Upper lobe of left lung (tissue), 6 donors: ENCODE measurements at places on chromosomes 4 and X. TPM values are rescaled to one million over a fixed set of nuclear protein-coding genes. Genes with fewer than 3 reads are reported as not detected.
A peak's percentile ranks its signal among the peaks of the same experiment; 100 is the strongest.

DNA sequence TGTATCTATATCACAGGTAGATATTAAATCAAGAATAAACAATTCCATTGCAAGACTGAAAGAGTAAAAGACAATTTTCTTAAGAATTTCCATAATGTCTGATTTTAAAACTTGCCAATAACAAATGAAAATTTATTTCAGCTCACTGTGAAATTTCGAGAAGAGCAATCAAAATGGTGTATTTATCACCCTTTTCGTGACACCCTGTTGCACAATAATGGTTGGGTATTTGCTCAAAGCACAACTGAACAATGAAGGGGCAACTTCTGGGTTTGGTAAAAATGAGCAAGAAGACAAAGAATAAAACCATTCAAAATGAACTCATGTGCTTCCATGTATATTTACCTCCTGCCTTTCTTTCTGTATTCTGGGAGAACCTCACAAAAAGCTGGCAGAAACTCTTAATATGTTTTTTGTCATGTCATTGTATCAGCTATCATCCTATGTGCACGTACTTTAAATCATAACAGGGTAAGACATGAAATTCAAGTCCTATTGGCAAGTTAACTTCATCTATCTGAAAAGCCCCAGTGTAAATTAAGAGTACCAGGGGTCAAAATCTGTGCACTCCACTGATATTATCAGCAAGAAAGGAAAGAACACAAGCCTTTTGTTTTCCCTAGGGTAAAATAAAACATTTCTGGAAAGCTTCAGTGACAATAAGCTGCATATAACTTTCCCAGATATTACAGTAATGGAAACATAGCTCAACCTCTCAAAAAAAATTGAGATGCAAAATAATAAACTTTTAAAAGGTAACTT, 126.9 kb upstream of the CBR4 start:
- H3K27ac ChIP-seq, result no peak overlapping the region
- H3K4me1 ChIP-seq, result peaks cover 14% of the 10 kb centered on the region
- no peak overlapping the region for H3K4me3 ChIP-seq
- no peaks in the 10 kb centered on the region for H3K27me3 ChIP-seq
- DNase-seq, result no peak

DNA sequence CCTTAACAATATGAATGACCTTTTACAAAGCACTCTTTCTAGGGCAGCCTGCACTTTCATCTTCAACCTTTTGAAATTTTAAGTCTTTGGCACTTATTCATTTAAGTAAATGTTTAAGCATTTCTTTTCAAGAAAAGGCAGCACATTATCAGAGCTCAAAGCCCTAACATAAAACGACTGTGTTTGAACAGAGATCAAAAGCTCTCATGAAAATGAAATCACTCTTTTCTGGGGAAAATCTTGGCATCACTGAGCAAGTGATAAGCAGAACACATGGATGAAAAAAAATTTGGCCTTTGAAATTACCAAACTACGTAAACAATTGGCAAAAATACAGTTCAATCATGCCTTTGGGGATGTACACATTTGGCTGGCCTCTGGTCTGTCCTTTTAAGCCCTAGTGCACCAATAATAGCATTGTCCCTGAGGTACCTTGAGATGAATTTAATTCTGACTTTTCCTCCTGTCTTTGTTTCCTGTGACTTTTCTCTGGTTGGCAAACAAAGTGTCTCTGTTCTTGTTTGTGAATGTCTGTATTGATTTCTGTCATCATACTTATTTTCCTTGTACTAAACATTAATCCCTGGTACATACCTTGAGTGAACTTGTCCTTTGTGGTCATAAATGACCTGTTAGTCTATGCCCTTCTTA, 12.9 kb upstream of the ODAM start:
- no peak for DNase-seq
- H3K4me3 ChIP-seq, result no peak overlapping the region
- no peaks in the 10 kb centered on the region for H3K4me1 ChIP-seq
- no peak overlapping the region for H3K27ac ChIP-seq
- no peaks in the 10 kb centered on the region for H3K27me3 ChIP-seq

DNA sequence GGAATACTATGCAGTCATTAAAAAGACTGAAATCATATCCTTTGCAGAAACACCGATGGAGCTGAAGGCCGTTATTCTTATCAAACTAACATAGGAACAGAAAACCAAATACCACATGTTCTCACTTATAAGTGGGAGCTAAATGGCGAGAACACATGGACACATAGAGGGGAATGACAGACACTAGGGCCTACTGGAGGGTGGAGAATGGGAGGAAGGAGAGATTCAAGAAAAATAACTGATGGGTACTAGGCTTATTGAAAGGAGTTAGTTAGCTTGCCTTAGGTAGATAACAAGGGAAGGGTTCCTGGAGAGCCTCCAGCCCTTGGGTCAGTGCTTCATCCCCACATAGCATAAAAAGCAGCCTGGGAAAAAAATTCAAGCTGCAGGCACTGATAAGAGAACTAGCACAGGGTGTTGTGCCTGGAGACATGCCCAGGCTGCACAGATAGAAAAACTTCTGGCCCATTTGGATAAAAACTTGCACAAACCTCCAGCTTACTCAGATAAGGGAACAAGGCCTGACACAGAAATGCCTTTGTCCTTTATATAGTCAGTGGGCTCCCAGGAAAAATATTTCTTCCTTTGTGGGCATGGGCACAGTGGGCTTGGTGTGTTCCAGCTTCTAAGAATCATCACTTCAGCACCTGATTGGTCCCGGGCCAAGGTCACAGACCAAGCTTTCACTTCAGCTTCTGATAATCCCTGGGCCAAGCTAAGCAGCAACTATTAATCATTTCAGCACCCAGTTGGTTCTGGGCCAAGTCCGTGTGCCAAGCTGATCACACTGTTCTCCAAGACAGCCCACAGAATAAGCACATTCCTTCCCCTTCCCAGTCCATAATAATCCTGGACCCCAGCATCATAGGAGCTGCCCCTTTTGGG, 23.1 kb upstream of the PWWP3B start:
- no peak overlapping the region for H3K27ac ChIP-seq
- no peak for DNase-seq
- no peaks in the 10 kb centered on the region for H3K27me3 ChIP-seq
- no peaks in the 10 kb centered on the region for H3K36me3 ChIP-seq

The TMEM150C gene
- 5.2 TPM for total RNA-seq

GRCh38 chr4:182453830-182454229, 210.6 kb downstream of the TENM3 start:
- H3K4me3 ChIP-seq, result no peak overlapping the region
- peaks cover 9% of the 10 kb centered on the region for H3K4me1 ChIP-seq
- no peak for DNase-seq

GRCh38 chrX:45900766-45901615, 644.2 kb downstream of the ZNF674 start:
- H3K36me3 ChIP-seq, result no peaks in the 10 kb centered on the region
- no peaks in the 10 kb centered on the region for H3K27me3 ChIP-seq
- H3K4me3 ChIP-seq, result no peak overlapping the region
- H3K27ac ChIP-seq, result no peak overlapping the region
- DNase-seq, result no peak

DNA sequence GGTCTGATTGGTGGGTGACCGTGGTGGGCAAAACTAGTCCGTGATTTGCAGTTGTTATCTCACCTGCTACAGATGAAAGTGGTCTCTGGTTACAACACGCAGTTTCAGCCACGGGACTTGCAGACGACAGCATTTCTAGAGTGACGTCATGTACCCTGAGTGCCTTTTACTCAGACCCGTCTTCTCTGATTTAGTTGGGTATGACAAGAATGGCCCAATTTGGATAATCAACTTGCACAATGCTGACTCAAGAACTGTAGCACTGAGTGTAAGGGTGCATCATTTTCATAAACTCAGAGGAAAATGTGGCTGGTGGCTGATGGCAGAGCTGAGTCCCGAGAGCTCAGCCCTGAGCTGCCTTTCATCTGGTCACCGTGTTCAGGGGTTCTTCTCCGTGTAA, 281.4 kb upstream of the FRG1 start:
- H3K27me3 ChIP-seq, result no peaks in the 10 kb centered on the region
- H3K27ac ChIP-seq, result peak overlapping the region; percentile 46

GRCh38 chr4:168208957-168209614, 109.5 kb downstream of the DDX60 start:
- DNase-seq, result no peak
- no peaks in the 10 kb centered on the region for H3K4me1 ChIP-seq
- H3K27ac ChIP-seq, result no peak overlapping the region
- no peaks in the 10 kb centered on the region for H3K27me3 ChIP-seq

GRCh38 chr4:146237092-146237491, 22.8 kb downstream of the REELD1 start:
- H3K4me1 ChIP-seq, result peaks cover 42% of the 10 kb centered on the region
- peak overlapping the region; percentile 87 for H3K27ac ChIP-seq
- H3K4me3 ChIP-seq, result no peak overlapping the region

DNA sequence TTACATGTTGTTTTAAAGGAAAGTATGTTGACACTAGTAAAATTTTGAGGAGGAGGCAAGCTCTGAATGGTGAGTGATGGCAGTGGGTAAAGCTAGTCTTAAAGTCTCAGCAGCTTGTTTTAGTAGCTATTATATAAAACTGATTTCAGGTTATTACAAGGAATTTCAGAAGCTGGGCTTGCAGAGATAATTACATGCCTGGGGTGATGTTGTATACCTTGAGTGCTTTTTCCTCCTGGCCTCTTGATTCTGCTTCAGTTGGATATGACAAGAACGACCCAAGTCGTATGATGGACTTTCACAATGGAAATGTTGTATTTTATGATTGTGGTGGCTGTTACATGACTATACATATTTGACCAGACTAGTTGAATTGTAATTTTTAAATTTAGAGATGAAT, 175.5 kb upstream of the ADGRL3 start:
- no peak for DNase-seq
- no peaks in the 10 kb centered on the region for H3K27me3 ChIP-seq
- no peak overlapping the region for H3K4me3 ChIP-seq
- H3K4me1 ChIP-seq, result no peaks in the 10 kb centered on the region

GRCh38 chr4:65651031-65651430, 19.3 kb downstream of the EPHA5 start:
- H3K4me3 ChIP-seq, result no peak overlapping the region
- H3K4me1 ChIP-seq, result no peaks in the 10 kb centered on the region
- no peaks in the 10 kb centered on the region for H3K27me3 ChIP-seq
- H3K36me3 ChIP-seq, result no peaks in the 10 kb centered on the region
- H3K27ac ChIP-seq, result no peak overlapping the region
- no peak for DNase-seq

The SYTL4 gene
- 26.2 TPM for total RNA-seq

The F11 gene
- total RNA-seq, result 39.8 TPM

The ZNF81 gene
- 8.2 TPM for total RNA-seq

DNA sequence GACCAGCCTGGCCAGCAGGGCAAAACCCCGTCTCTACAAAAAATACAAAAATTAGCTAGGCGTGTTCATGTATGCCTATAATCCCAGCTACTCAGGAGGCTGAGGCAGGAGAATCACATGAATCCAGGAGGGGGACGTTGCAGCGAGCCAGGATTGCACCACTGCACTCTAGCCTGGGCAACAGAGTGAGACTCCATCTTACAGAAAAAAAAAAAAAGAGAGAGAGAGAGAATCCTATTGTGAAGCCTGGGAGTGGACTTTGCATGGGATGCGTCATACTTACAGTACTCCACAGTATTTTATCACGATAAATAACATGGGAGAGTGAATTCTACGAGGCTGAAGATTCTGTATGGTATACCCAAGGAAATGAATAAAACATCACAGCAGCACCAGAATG, 139.6 kb downstream of the AASDH start:
- H3K4me1 ChIP-seq, result no peaks in the 10 kb centered on the region
- no peak overlapping the region for H3K27ac ChIP-seq
- no peak for DNase-seq

- no peak overlapping the region for H3K27ac ChIP-seq
- no peaks in the 10 kb centered on the region for H3K4me1 ChIP-seq
- no peaks in the 10 kb centered on the region for H3K27me3 ChIP-seq
Observed at GRCh38 chrX:30971774-30972603, 82.9 kb upstream of the TAB3 start.

GRCh38 chr4:25258980-25259578, 25.2 kb downstream of the PI4K2B start:
- no peaks in the 10 kb centered on the region for H3K27me3 ChIP-seq
- peaks cover 12% of the 10 kb centered on the region for H3K36me3 ChIP-seq
- H3K27ac ChIP-seq, result no peak overlapping the region
- no peak overlapping the region for H3K4me3 ChIP-seq
- no peak for DNase-seq

The ABCG2 gene
- 6.8 TPM for total RNA-seq

The ANTXR2 gene
- 61.0 TPM for total RNA-seq

GRCh38 chrX:136171420-136171819, 24.1 kb downstream of the FHL1 start:
- H3K4me1 ChIP-seq, result peaks cover 8% of the 10 kb centered on the region
- H3K36me3 ChIP-seq, result no peaks in the 10 kb centered on the region
- H3K27ac ChIP-seq, result no peak overlapping the region
- H3K4me3 ChIP-seq, result no peak overlapping the region
- no peaks in the 10 kb centered on the region for H3K27me3 ChIP-seq

The SLC49A3 gene
- total RNA-seq, result 65.0 TPM

GRCh38 chr4:52939739-52940138, 77.6 kb downstream of the RASL11B start:
- no peak overlapping the region for H3K4me3 ChIP-seq
- H3K36me3 ChIP-seq, result no peaks in the 10 kb centered on the region
- H3K27ac ChIP-seq, result no peak overlapping the region
- no peak for DNase-seq

- H3K27ac ChIP-seq, result no peak overlapping the region
- no peaks in the 10 kb centered on the region for H3K27me3 ChIP-seq
- no peak for DNase-seq
- H3K4me3 ChIP-seq, result no peak overlapping the region
- H3K4me1 ChIP-seq, result no peaks in the 10 kb centered on the region
- no peaks in the 10 kb centered on the region for H3K36me3 ChIP-seq
Observed at GRCh38 chr4:87804871-87805270, 5.5 kb downstream of the IBSP start.

The SPATA4 gene
- total RNA-seq, result 1.0 TPM

The HELT gene
- total RNA-seq, result 1.3 TPM

DNA sequence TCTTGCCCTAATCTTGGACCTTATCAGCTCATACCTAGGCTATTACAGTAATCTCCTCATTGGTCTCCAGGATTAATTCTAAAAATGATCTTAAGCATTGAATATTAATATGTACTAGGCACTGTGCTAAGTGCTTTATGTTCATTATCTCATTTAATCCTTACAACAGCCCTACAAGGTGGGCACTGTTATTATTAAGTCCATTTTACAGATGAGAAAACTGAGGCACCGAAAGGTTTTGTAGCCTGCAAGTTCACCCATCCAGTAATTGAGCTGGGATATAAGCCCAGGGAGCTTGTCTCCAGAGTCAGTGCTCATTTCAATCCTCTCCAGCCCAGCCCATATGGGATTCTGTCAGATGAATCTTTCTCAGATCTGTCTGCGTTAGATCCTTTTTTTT, 20.8 kb downstream of the SLC25A43 start:
- DNase-seq, result no peak
- no peaks in the 10 kb centered on the region for H3K36me3 ChIP-seq
- H3K4me1 ChIP-seq, result no peaks in the 10 kb centered on the region
- no peak overlapping the region for H3K4me3 ChIP-seq
- H3K27me3 ChIP-seq, result no peaks in the 10 kb centered on the region
- H3K27ac ChIP-seq, result no peak overlapping the region

GRCh38 chr4:9952415-9952950, 68.8 kb downstream of the SLC2A9 start:
- no peaks in the 10 kb centered on the region for H3K4me1 ChIP-seq
- DNase-seq, result no peak
